Suppressor macrophage (primary cell): ENCODE measurements at places on chromosomes 2 and 18.

DNA sequence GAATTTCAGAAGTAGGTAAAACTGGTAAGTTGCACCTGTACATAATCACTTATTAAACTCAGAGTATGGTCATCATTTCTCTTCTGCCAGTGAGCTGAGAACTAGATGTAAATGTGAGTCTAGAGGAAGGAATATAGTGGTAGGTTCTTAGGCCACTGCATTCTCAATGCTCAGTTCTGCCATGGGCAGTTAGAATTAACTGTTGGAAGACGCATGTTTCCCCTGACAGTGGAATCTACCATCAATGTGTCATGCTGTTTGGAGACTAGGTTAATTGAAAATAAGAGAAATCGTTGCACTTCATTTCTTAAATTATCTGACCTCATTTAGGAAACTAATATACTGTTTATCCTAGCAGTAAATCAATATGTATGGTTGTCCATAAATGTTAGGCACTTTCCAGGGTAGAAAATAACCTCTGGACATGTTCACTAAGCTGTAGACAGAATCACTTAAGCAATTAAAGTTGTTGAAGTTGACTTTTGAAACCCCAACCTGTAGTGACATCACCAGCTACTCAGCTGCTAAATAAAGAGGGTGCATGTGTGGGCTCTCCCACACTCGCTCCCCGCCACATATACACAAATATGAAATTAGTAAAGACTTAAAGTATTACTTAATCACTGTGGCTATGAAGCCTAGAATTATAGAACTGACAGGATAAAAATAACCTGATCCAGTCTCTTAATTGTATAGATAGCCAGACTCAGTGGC lies 91.5 kb upstream of the NOSTRIN start:
- DNase-seq, result peak; percentile 71

DNA sequence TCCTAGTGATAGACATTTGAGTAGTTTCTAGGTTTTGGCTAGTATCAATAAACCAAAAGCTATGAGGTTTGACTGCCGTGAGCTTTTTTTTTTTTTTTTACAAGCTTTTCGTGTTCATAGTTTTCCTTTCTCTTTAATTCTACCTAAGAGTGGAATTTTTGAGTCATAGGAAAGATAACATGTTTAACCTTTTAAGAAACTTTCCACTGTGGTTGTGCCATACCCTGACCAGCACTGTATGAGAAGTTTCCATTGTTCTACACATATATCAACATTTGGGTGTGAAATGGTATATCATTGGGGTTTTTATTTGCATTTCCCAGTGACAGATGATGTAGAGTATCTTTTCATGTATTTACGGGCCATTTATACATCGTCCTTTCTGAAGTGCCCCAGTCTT lies 31.7 kb downstream of the UBE2F start:
- no peak for DNase-seq

- DNase-seq, result no peak
Measured at GRCh38 chr18:57050310-57050949, 96.5 kb upstream of the BOD1L2 start.

DNA sequence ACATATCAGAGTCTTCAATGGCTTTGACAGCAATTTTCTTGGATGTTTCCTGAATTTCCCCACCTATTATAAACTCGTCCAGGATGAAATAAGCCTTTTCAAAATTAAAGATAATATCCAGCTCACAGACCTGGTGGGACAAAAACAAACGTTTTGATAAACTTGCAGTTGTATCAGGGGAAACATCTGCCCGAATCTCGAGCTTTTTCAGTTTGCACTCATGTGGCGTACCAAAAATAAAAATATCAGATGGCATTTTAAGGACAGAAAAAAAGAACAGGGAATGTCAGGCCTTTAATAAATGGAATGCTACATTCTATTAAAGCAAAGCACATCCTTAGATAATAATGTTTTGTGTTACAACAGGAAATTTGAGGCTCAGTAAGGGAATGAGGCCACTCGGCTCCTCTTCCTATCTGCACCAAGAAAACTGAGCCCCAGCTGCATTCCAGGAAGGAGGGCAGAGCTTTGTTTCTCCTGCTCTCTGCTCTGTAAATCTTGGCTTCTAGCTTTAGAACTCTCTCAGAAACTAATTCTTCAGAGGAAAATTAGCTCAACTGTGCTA lies 72.1 kb downstream of the AP1S3 start:
- DNase-seq, result no peak

DNA sequence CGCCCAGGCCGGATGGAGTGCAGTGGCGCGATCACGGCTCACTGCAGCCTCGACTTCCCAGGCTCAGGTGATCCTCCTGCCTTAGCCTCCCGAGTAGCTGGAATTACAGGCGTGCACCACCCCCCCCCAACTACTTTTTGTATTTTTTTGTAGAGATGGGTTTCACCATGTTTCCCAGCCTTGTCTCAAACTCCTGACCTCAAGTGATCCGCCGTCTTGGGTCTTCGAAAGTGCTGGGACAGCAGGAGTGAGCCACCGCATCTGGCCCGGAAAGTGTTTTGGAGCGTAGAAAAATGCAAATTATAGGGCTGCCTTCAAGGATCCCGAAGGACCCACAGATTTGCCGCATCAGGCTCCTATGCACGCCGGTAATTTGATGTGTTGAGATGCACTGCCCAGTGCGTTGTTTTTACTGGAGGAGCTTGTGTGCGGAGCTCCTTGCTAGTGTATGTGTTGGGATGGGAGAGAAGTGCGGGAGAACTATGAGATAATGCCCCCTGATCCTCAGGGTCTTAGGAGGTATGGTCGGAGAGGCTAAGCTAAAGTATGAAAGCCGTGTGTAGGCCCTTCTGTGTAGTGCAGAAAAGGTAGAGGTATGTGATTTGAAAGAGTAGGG lies 1.2 kb upstream of the CLASP1 start:
- DNase-seq, result peak; percentile 31

DNA sequence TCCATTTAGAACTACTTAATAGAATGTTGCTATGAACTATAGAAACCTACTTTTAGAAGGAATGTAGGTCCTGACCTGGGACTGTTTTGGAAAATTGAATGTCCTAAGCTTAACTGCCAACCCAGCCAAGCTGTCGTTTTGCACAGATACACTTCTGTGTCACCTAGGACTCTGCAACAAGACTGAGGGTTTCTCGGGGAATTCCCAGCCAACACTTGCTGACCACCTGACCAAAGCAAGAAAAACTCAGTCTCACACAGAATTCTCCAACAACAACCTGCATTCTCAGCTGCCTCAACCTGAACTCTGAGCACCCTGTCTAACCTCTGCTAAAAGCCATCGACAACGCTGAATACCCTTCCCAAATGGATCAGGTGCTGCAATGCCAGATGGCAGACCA lies 128.2 kb downstream of the SS18 start:
- DNase-seq, result no peak

- no peak for DNase-seq
Measured at GRCh38 chr2:128311755-128312341, 6.8 kb downstream of the HS6ST1 start.

- DNase-seq, result no peak
Measured at GRCh38 chr2:170375192-170375591, 197.2 kb downstream of the MYO3B start.

- DNase-seq, result no peak
Measured at GRCh38 chr18:80074183-80074582, 34.9 kb upstream of the ADNP2 start.

- no peak for DNase-seq
Measured at GRCh38 chr2:101577173-101577572, 102.3 kb upstream of the RFX8 start.

DNA sequence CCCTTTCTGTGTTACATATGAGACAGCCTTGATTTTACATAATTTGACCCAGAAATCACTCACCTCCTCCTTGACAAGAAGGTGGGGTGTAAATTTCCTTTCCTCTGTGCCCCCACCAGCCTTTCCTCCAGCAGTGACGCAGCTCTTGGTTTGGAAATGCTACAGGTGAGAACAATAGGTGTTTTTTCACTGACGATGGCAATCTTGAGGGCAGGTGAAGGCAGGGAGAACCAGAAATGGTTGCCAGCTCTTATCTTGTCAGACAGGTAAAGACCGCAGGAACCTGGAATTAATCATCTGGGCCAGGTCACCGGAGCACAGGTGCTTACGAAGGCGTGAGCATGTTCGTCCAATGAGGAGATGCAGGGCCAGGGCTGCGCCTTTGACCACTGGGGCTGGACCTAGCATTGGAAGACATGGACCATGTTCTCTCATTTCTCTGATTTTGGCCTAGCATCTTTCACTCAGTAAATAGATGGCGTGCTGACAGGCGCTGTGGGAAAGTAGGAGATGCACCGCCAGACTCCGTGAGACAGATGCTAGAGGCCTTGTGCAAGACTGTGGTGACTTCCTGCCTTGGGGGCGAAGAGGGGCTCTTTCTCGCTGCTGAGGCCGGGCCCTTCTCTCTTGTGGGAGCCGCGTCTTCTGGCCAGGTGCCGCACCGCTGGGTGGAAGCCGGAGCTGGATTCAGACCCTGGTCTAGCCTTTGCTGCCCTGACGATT lies 4.0 kb downstream of the CIDEA start:
- DNase-seq, result no peak

DNA sequence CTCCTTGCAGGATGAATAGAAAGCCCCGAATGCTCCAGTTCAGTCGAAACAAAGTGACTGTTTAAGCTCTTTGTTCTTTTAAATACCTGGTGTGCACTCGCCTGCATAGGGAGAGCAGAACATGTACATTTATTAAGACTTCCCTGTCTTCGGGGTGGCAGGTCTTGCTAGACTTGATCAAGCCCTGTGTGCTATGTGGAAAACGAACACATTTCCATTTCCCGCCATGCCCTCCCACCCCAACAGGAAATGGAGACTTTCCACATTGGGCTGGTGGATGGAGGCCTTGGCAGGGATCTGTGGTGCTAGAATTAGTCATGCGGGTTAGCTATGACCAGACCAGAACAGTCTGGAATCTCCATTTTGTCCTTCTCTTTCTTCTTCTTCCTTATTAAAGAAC lies 321.0 kb upstream of the THSD7B start:
- no peak for DNase-seq

- DNase-seq, result no peak
Measured at GRCh38 chr18:35513181-35513936, 15.6 kb upstream of the INO80C start.

DNA sequence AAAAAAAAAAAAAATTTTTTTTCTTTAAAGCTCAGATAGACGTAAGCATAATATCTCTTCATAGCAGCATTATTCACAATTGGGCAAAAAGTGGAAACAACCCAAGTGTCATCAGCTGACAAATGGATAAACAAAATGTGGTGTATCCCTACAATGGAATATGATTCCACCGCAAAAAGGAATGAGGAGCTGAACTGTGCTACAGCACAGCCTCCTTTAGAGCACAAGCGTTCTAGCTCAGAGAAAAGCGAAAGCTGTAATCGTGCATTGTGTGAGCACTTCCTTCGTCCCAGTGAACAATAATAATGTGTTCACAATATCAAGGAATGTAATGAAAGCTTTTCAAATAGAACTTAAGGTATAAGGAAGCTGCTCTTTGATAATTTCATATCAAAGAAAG lies 11.7 kb upstream of the CHMP1B start:
- no peak for DNase-seq

- DNase-seq, result no peak
Measured at GRCh38 chr2:9336576-9337314, 86.6 kb downstream of the ITGB1BP1 start.

- peak; percentile 27 for DNase-seq
Measured at GRCh38 chr2:168075446-168075845, 171.9 kb downstream of the STK39 start.

- DNase-seq, result no peak
Measured at GRCh38 chr2:120797421-120798221, 62.0 kb downstream of the GLI2 start.

DNA sequence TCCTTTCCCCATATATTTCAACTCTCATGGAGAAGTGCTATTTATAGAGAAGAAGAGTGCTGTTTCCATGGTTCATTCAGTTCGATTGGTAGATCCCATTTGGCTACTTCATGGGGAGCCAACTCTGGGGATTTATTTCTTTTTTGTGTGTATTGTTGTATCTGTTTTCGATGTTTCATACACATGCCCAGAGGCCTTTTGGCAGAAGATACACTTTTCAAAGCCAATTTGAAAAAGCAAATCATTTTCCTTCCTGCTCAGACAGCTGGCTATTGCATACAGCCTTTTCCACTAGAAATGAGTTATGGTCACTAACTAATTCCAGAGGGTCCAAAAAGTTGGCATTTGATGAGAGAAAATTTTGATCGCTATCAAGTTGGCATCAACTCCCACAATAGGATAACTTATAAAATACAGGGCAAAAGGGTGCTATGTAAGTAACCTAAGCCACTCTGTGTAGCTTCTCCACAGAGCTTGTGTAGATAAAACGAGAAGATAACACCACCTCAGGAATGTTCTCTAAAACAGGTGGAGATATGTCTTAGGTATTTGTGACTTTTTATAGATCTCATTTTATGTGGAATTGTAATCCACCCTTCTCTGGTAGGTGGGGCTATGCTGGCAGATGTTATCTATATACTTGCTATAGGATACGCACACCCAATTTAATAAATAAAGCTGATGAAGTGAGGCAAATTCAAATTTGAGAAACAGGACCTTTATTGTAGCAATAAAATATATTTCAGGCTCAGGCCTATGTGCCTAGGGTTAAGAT lies 798.5 kb downstream of the SATB2 start:
- no peak for DNase-seq

DNA sequence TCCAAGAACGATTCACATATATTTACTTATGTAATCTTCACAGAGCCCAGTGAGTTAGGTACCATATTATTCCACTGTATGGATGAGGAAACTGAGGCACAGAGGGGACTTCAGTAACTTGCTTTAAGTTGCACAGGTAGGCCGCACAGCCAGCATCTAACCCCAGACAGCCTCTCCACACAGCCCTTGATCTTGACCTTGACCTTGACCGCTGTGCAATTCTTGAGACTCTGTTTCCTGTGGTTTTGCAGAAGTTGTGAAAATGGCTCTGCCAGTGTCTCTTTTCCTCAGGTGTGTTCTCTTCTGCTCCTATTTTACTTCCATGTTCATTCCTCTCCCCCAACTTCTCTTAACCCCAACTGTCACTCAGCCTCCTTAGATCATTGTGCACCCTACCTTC lies 206.5 kb downstream of the SOX11 start:
- DNase-seq, result no peak

- DNase-seq, result no peak
Measured at GRCh38 chr2:19038071-19039015, 320.1 kb downstream of the OSR1 start.

DNA sequence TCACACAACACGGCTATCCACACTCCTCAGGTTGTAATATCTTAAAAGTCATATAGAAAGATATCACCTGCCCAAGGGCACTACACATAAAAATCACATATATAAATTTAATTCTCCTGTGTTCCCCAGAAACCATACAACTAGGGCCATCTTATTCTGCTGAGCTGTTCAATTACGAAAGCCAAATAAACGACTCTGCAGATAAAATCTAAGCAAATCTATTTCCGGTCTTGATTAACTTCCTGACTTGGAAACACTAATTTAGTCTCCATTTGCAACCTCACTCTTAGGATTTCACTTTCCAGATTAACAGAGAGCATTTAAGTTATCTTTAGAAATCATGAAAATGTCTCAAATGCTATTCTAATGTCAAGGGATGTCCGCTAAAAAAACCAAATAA lies 23.9 kb upstream of the STK17B start:
- DNase-seq, result no peak

DNA sequence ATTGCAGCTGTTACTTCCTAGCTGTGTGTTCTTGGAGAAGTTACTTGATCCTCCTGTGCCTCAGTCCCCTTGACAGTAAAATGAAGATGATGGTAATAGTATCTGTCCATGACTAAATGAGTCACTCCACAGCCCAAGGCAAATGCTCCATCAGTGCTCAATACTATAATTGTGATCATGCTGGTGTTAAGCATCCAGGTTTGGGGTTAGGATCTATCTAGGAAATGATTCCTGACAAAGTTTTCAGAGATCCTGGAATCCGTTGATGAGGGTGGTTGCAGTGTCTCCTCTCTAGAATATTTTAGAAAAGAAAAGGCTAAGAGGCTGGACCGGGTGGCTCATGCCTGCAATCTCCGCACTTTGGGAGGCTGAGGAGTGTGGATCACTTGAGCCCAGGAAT lies 2.7 kb upstream of the PRELID3A start:
- DNase-seq, result no peak
